Parietal lobe (tissue), 2 donors: ENCODE measurements at places on chromosomes 4 and X. TPM values are rescaled to one million over a fixed set of nuclear protein-coding genes. Genes with fewer than 3 reads are reported as not detected.

The BCAP31 gene
- total RNA-seq, result 43.8 TPM

The MECP2 gene
- total RNA-seq, result 65.7 TPM

The MTMR8 gene
- total RNA-seq, result 6.9 TPM

The ASB11 gene
- not detected for total RNA-seq

The ARHGAP24 gene
- 3.1 TPM for total RNA-seq
